ENCODE measurements at places on chromosomes 2 and 18.

GRCh38 chr2:29586919-29587318 lies 334.5 kb downstream of the ALK start:
- DNase-seq = no peak

DNA sequence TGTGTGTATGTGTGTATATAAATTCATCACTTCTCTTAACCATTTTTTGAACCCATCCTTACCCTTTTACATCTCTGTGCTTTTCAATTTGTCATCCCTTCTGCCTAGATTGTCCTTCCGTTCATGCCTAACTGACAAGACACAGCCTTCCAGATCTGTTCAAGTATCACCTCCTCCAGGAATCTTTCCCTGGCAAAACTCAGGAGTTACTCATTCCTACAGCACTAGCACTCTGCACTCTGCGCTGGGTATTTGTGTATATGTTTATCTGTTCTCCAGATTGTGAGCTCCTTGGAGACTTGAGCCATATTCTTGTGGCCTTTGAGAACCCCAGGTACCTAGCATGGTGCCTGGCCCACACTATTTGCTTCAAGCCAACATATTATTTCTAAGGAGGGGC lies 26.8 kb upstream of the ASXL2 start:
- DNase-seq = no peak

DNA sequence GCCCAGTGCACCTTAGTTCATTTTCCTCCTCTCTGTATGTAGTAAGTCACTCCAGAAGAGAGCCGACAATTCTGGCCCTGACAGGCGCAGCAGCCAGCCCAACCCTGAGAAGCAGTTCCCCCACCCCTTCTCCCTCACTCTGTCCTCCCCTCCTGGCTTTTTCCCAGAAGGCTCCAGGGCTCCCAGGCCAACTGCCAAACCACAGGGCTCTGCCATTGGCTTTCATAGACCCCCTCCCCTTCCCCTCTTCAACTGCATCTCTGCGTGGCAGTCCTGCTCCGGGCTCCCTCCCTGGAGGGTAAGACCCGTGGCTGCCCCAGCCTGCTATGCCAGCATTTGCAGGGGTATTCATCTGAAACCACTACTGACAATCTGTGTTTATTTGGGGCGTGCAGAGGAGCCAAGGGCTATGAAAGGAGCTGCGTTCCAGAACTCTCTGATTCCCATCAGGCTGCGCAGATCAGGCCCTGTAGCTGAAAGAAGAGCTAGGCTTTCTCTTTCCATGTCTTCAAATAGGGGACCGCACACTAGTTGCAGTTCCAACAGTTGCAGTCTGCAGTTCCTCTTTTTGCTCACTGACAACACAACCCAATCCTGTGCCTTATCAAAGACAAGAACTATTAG lies 388.6 kb upstream of the TNP1 start:
- DNase-seq = no peak

GRCh38 chr2:200728630-200729029 lies 83.1 kb upstream of the BZW1 start:
- no peak for DNase-seq

DNA sequence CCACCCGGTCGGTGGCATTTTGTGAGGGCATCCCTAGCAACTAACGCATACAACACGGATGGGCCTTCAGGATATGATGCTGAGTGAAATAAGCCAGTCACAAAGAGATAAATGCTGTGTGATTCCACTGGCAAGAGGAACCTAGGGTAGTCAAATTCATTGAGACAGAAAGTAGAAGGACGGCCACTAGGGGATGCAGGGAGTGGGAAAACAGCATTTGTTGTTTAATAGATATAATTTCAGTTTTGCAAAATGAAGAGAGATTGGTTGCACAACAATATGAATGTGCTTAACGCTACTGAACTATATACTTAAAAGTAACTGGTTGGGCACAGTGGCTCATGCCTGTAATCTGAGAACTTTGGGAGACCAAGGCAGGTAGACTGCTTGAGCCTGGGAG lies 112.9 kb downstream of the AFF3 start:
- no peak for DNase-seq

GRCh38 chr18:49949951-49950395 lies 136.6 kb upstream of the ACAA2 start:
- DNase-seq = no peak

- DNase-seq = no peak
Observed at GRCh38 chr2:66814916-66815315, 380.0 kb downstream of the MEIS1 start.

- peak; percentile 32 for DNase-seq
Observed at GRCh38 chr18:77622009-77622692, 372.5 kb downstream of the GALR1 start.

- no peak for DNase-seq
Observed at GRCh38 chr2:10012963-10013461, 30.3 kb upstream of the KLF11 start.

GRCh38 chr2:28713577-28714298 lies 37.9 kb upstream of the PPP1CB start:
- no peak for DNase-seq

DNA sequence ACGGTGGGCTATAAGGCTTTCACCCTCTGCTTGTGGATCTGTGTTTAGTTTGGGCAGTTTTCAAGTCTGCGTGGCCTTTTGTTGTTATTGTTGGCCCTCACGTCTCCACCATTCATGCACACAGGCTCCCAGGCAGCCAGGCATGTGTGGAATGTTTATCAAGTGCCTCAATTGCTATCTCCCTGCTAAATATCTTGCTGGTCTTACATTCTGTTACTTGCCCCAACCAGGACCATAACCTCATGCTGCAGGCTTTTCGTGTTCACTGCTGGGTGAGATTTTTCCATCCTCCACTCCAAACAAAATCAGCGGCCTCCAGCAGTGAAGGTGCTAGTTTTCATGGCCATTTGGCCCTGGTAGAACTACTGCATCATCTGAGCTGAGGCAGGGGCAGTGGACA lies 63.0 kb upstream of the DSC1 start:
- no peak for DNase-seq

DNA sequence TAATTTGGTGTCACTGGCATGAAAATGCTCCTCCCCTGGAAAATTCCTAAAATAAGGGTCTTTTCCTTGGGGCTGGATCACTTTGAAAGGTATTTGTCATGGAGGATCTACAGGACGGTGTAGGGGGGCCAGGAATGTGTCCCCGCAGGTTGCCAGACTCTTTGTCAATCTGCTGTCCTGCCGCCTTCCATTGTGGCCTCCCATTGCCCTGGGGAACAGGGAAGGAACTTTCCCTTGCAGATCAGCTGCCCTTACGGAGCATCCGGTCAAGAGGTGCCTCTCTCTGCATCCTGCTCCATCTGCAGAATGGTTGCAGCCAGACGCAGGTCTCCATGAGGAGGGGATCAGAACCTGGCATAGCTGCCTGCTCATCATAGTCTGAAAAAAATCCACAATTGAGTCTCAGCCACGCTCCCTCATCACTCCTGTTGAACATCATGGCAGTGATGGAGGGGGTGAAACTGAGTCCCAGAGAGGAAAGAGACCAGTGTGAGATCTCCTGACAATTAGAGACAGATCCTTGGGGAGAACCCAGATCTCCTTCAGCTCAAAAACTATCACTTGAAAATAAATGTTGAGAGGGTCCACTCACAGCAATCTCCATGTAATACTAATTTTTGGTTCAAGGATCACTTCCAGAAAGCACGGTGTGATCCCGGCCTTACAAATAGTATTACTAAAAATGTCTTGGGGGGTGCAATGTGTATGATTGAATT lies 244.8 kb downstream of the MYCN start:
- no peak for DNase-seq

DNA sequence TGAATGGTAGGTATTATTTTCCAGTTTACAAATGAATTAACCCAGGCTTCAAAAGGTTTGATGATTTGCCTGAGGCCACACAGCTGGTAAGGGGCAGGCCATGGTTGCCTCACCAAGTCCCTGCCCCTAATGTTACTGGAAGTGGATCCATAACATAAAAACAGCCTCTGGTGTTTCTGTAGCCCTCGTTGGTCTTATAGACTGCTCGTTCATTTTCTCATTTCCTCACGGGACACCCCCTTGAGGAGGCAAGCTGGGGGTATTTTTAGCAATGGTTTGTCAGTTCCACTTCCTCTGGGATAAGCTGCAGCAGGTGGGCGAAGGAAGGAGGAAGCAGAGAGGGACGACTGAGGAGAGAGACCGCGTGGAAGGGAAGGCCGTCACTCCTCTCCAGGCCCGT lies 32.9 kb upstream of the NDUFV2 start:
- no peak for DNase-seq

DNA sequence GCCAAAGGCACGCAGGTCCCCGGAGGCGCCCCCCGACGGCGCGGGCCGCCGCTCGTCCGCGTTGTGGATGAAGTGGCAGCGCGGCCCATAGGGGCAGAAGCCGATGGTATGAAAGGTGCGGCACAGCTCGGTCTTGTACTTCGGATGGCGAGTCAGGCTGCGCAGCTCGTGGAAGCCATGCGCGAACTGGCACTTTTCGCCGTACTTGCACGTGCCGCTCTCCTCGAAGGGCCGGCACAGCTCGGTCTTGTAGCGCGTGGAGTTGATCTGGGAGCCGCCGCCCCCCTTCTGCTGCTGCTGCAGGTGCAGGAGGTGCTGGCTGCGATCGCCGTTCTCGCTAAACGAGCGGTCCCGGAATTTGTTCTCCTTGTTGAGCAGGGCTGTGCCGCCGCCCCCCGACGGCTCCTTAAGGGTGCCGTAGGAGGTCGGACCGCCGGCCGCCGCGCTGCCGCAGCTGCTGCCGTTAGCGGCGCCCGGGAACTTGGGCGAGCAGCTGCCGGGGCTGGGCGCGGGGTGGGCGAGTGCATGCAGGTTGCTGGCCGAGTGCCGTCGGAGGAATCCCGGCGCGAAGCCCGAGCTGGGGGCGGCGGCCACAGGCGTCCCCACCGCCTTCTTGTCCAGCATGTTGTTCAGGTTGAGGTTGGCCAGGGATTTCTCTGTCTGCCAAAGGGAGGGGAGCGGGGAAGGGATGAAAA lies 1.2 kb downstream of the ZFP36L2 start:
- DNase-seq = peak; percentile 38

GRCh38 chr2:225662101-225662500 lies 262.6 kb downstream of the NYAP2 start:
- DNase-seq = no peak

- no peak for DNase-seq
Observed at GRCh38 chr18:37343542-37343851, 222.1 kb downstream of the CELF4 start.

DNA sequence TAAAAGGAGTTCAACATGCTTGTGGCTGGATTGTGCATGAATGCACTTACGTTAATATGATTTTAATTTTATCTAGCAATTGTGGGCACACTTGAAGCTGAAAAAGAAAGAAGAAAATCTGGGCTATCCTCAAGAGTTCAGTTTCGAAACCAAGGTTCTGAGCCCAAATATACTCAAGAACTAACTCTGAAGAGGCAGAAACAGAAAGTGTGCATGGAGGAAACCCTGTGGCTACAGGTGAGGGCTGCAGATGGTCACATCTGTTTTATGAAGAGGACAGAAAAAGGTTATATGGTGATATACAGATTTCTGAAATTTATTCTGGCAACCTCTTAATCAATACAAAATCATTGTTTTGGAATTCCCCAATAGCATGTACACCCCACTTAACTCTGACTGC lies 57.3 kb downstream of the ITGA6 start:
- DNase-seq = no peak

DNA sequence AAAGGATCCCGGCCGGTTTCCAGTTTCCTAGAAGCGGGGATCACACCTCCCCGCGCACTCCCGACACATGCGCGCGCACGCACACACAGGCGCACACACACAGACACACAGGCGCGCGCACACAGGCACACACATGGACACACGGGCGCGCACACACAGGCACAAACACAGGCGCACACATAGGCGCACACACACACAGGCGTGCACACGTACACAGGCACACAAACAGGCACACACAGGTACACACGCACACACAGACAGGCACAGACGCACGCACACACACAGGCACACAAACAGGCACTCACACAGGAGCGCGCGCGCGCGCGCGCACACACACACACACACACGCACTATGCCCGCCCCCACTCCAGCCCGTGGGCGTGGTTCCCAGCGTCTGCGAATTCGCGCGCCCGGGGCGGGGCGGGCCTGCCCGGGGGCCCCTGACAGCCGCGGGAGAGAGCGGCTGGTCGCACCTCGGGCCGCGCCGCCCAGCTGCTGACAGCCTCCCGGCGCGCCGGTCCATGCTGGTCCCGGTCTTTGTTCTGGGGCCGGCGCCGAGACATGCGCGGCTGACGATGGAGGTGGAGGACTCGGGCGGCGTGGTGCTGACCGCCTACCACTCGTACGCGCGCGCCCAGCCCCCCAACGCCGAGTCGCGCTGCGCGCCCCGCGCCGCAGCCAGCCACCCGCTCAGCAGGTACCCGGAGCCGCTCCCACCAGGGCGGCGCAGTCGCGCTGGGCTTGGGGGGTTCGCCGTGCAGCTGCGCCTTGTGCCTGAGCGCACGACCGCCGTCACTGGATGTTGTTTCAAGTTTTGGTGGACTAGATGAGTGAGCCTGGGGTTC lies at the start of gene ARHGAP28:
Gene ARHGAP28 (plus strand): TSS at position 470 of the 845 bp plus-strand sequence. CDS start 106 bp downstream, at position 576.
- DNase-seq = no peak

DNA sequence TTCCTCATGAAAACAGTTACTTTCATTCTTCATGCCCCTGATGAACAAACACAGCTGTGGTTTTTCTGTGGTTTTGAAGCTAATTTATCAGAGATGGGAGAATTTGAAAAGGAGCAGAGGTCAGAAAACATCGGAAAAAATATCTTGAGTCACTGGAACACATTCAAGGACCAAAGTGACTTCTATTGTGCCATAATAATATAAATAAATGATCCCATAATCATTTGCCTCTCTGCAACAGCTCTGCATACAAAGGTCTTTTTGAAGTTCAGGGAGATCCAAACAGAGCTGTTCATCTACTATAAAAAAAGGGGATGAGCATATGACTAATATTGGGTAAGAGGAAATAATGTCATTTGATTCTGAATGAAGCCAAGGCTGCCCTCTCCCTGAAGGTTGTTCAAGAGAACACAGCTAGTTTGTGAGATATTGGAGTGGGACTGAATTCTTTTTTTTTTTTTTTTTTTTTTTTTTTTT lies 201.3 kb upstream of the GALNT5 start:
- DNase-seq = no peak
